Psoas muscle (tissue), 8 donors: ENCODE measurements at places on chromosomes 13 and 19. TPM values are rescaled to one million over a fixed set of nuclear protein-coding genes. Genes with fewer than 3 reads are reported as not detected.

The RFPL4A gene
- total RNA-seq: not detected

The NMRK2 gene
- 755 TPM for total RNA-seq

The C19orf67 gene
- total RNA-seq: not detected

The NCR1 gene
- total RNA-seq: not detected

The CDX2 gene
- not detected for total RNA-seq

The TINCR gene
- 0.09 TPM for total RNA-seq

The CGB5 gene
- not detected for total RNA-seq

The MBD3L2 gene
- not detected for total RNA-seq

The IRGC gene
- total RNA-seq: not detected

The MBD3L2B gene
- total RNA-seq: not detected

The SYNGR4 gene
- total RNA-seq: not detected

The CILP2 gene
- total RNA-seq: not detected

The CGB7 gene
- total RNA-seq: 0.46 TPM

The CRB3 gene
- not detected for total RNA-seq

The SLC25A41 gene
- total RNA-seq: not detected

The RAP2A gene
- 35.7 TPM for total RNA-seq

The ARHGAP33 gene
- total RNA-seq: 0.68 TPM

The NDUFB7 gene
- total RNA-seq: 302 TPM

The SPART gene
- 44.0 TPM for total RNA-seq

The TRAPPC6A gene
- 42.2 TPM for total RNA-seq

The MISP gene
- total RNA-seq: not detected

The USF2 gene
- total RNA-seq: 141 TPM

The RPL18A gene
- total RNA-seq: 1,492 TPM

The GDF15 gene
- 3.4 TPM for total RNA-seq

The CYP2A6 gene
- not detected for total RNA-seq

The AKAP8L gene
- total RNA-seq: 66.2 TPM

The ZNF93 gene
- total RNA-seq: 1.4 TPM

The OR7A5 gene
- not detected for total RNA-seq

The SIAH3 gene
- 0.02 TPM for total RNA-seq

The PRODH2 gene
- total RNA-seq: not detected

The SRRM5 gene
- total RNA-seq: 0.12 TPM

The F2RL3 gene
- 3.7 TPM for total RNA-seq

The ACP4 gene
- total RNA-seq: not detected
